ENCODE measurements at places on chromosomes 16 and 17.

- DNase-seq: no peak
Observed at GRCh38 chr17:6517062-6517461, 39.3 kb downstream of the PITPNM3 start.

GRCh38 chr16:17076818-17077498, 393.8 kb downstream of the XYLT1 start:
- no peak for DNase-seq

- no peak for DNase-seq
Observed at GRCh38 chr16:2809149-2809760, 7.8 kb upstream of the PRSS21 start.

DNA sequence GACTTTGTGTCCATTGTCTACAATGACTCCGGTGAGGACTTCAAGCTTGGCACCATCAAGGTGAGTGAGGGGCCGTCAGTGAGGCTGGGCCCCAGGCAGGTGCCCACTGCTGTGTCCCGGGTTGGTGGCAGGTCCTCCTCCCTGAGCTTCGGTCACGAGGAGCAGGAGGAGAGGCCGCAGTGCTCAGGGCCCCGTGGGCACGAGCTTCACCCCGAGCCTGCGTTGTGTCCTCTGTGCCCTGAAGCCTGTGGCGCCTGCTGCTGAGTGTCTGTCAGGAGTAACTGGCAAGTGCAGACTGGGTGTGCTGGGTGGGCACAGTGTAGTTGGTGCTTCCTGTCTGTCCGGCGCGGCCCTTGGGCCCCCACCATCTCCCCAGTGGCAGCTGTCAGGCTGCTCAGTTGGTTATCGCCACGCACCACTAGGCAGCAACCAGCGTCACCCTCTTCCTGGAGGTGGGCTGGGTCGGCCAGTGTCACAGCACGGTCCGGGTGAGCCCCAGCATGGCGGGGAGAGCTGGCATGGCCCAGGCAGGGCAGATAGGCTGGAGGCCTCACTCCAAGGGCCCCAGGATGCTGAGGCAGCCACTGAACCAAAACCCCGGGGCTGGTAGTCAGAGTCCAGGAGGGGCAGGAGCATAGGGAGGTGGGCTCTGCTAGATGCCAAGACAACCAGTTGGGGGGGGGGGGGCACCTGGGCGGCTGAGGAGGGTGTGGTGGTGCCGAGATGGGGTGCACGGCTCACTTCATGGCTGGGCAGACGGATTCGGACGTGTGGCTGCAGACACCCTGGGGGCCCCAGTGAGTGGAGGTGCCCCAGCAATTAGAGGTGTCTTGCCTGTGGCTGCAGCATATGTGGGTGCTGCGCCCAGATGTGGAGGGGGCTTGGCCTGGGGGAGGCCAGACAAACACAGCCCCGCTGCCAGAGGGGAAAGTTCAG, 39.3 kb downstream of the TSC2 start:
- no peak for DNase-seq
